ENCODE measurements at places on chromosomes 16 and 17.

GRCh38 chr17:15966879-15967248 lies 21.9 kb downstream of the ADORA2B start:
- DNase-seq = no peak

DNA sequence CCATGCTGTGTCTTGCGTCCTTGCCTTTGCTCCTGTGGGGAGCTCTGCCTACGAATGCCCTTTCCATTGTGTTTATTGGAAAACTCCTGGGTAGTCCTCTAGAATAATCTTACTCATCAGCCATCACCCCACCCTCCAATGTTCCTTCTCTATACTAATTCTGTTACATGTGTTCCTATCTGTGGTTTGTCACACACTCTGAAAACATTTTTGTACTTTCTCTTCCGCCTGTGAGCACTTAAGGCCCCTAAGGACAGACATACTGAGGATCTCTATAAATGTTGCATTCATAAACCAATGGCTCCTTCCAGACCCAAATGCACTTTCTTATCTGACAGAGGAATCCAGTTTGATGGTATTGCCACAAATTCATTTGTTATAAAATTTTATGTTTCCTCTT lies 53.9 kb upstream of the MON1B start:
- no peak for DNase-seq

- no peak for DNase-seq
These were observed 42.3 kb downstream of the RNF112 start for GRCh38 chr17:19453296-19453695.

DNA sequence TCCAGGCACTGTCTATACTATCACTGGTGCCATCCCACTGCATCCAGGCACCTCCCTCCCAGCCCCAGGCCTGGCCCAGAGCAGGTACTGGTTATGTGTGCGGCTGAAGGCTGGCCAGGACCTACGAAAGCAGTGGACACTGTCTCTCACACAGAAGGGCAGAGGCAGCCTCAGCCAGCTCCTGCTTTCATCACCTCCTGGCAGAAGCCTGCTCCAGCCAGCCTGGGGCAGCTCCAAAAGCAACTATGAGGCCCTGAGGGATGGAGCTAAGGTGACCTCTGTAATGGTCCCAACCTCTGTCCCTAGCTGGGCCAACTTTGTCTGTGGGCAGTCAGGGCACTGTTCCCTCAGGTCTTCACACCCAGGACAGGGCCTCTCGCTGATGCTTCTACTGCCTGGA lies 18.8 kb downstream of the HSD11B2 start:
- DNase-seq = no peak

DNA sequence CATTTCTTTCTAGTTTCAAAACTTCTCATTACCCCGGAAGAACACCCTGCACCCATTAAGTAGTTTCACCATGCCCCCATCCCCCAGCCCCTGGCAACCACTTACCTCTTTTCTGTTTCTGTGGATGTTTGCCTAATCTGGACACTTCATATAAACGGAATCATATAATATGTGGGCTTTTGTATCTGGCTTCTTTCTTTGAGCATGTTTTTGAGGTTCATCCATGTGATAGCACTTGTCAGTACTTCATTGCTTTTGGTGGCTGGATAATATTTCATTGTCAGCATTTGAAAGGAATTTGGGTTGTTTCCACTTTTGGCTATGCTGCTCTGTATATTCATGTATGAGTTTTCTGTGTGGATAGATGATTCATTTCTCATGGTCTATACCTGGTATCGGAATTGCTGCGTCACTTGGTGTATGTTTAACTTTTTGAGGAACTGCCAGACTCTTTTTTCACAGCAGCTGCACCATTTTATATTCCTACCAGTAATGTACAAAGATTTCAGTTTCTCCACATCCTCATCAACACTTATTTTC lies 30.0 kb upstream of the SLC5A10 start:
- DNase-seq = peak; percentile 23

DNA sequence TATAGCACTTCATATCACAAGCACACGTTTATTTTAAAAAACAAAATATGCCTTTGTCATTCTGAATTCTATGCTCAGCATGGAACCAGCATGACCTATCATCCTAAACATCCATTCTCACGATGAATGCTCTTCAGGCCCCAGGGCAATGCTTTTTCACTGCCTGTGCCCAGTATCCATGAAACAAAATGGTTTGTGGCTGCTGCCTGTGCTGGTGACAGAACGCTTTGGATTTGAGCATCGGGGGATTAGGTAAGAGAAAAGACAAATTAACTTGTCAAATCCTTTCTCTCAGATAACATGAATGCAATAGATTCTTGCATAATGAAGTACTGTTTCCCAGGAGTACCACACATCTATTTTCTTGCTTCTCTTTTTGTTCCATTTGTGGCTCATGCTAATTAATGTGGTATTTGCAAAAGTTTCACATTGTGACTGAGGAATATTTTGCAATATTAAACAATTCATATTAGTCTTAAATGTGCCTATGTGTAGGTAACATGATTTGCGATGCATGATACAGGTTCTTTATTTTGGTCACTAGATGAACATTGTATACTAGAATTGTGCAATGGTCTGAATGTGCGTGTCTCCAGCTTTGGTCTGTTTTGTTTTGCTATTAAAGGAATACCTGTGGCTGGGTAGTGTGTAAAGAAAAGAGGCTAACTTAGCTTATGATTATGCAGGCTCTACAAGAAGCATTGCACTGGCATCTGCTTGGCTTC lies 25.8 kb upstream of the SRSF1 start:
- no peak for DNase-seq

DNA sequence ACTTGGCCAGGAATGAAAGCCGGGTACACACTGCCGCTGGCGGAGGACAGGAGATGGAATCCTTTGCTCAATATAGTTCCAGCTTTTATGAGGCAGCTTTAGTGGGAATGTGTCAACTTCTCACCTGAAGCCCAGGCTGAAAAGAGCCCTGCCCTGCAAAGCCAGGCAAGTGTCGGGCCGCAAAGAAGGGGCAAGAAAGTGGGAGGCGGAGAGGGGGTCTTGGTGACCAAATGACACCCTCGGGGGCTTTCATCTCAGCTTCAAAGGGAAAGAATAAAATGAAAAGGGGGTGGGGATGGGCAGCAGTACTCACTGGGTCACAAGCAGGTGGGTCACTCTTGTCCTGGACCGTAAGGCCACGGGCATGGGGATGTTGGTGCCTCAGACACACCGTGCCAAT lies 62.9 kb downstream of the C16orf95 start:
- no peak for DNase-seq

DNA sequence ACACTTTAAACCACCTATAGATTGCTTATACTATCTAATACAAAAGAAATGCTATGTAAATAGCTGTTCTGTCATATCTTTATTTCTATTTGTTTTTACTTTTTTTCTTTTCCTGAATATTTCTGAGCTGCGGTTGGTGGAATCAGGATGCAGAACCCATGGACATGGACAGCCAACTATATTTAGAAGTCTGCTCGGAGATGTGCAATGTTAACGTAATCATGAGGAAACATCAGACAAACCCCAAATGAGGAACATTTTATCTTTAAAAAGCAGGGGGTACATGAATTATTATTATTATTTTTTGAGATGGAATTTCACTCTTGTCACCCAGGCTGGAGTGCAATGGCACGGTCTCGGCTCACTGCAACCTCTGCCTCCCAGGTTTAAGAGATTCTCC lies 31.4 kb upstream of the GHDC start:
- no peak for DNase-seq

DNA sequence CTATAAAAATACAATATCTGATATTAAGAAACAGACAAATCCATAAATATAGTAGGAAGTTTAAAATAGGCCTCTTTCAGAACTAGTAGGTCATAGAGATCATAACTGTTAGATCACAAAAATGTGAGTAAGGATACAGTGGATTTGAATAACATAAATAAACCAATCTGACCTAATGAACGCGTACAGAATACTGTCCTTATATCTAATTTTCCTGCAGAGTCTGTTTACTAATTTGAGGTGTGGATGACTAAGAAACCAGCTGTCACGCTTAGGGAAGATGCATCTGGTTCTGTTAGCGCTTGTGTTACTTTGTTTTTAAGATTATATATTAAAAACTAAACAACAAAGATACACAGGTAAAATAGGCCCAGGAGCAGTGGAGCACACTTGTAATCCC lies 14.8 kb downstream of the CPD start:
- DNase-seq = no peak

- DNase-seq = no peak
These were observed 55.2 kb downstream of the METTL16 start for GRCh38 chr17:2456475-2456874.

GRCh38 chr16:83633286-83633685 lies 174.5 kb upstream of the HSBP1 start:
- DNase-seq = no peak

DNA sequence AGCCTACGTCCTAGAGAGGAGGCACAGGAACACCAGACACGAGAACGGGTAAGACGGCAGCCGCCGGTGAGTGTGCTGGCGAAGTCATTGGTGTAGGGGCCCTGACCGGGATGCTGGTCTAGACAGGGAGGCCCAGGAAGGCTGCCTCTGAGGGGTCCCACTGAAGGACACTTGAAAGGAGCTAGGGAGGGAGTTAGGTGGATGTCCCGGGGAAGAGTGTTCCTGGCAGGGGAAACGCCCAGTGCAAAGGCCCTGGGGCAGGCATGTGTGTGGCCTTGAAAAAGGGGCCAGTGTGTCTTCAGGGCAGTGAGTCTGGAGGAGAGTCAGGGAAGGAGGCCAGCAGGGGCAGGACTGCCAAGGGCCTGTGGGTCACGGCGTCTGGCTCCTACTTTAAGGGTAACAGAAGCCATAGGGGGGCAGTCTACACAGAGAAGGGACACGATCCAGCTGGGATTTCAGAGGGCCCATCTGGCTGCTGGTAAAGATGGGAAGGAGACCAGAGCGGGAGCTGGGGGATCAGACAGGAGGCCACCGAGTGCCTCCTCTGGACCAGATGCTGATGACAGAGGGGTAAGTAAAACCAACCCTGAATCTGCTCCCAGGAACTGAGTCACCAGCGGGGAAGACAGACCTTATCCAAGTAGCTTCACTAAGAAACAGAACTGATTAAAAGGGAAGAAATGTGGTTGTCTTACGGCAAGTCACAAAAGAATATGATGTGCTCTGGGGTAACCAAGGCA lies 115.9 kb downstream of the LITAF start:
- DNase-seq = no peak

GRCh38 chr17:49523706-49524472 lies 28.8 kb downstream of the NGFR start:
- no peak for DNase-seq

GRCh38 chr16:57131351-57131970 lies 39.1 kb downstream of the CPNE2 start:
- DNase-seq = peak; percentile 14

DNA sequence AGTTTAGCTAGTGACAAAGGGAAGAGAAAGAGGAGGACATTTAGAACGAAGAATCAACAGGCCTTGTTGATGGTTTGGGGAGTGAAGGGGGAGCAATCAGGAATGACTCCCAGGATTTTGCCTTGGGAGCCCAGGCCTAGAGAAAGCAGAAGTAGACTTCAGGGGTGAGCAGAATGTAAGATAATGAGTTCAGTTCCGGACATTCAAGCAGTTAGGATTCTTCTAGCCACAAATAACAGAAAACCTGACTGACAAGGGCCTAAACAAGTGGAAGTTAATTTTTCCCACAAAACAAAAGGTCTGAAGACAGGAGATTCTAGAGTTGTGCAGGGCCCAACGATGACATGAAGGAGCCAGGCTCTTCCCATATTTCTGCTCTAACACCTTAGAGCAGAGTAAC lies 45.9 kb downstream of the SKAP1 start:
- no peak for DNase-seq

GRCh38 chr17:49640556-49640955 lies 37.3 kb downstream of the SPOP start:
- DNase-seq = no peak

GRCh38 chr16:79721270-79721669 lies 120.7 kb upstream of the MAF start:
- no peak for DNase-seq

DNA sequence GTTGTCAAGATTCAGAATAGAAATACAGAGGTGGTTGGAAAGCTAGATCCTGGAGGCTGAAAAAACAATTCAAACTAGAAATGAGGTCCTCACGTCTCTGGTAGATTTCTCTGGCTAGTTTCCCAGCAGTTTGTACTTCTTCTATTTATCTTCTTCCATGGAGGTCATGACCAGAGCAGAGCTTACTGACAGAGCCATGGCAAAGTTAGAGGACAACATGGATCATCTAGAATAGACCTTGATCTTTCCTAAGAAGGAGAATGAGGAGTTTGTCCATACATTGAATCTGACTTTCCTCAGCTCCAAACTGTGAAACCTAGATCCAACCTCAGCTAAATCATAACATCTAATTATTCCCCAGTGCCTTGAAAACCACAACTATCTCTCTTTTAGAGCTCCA lies 900.8 kb upstream of the GOT2 start:
- no peak for DNase-seq

- no peak for DNase-seq
These were observed 18.8 kb downstream of the CFAP97D1 start for GRCh38 chr17:43799047-43799446.

DNA sequence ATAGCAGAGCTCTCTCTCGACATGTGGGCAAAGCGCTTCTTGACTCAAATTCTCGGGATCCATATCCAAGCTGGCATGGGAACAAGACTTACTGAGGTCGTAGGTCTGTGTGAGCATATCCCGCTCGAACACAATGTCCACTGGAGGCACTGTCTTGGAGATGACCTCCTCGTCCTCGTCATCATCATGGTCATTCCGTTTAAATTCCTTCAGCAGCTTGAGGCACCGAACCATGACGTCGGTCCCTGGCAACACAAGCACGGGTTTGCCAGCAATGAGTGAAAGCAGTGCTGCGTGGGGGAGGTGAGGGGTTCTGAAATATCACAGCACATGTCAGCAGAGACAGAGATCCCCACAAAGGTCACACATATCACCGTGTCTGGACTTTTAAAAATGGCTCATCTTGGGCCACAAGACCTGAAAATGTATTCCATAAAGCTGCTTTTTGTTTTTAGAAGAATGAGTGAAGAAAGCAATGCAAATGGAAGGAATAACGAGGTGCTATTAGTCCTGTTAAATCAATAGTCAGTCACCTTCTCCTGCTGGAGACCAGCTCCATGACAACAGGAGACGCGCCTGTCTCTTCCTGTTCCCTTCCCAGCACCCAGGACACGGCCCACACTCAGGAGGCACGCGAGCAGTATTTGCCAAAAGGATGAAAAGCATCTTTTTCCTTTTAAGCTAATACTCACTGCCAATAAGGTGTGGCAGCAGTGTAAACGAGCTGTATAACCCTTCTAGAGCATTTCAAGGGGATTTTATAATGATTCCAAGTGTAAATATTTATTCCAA lies 37.9 kb downstream of the GTF3C1 start:
- no peak for DNase-seq

DNA sequence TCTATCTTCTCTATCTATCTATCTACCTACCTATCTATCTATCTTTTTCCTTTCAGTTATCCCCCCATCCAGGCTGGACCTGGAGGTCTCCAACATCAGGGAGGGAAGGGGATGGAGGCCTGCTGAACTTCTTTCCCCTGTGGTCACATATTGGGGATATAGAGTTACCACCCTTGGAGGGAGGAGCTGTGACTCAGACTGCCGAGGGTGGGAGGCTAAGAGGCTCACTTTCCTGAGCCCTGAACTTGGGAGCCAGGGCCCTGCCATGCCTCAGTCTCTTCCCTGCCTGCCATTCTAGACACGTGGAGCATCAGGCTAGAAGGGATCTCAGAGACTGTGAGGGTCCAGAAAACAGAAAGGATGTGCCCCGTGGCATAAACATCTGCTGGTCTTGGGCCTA lies 8.4 kb downstream of the LRRC3C start:
- no peak for DNase-seq

GRCh38 chr16:89300976-89301360 lies 83.5 kb downstream of the ZNF778 start:
- no peak for DNase-seq
